ENCODE measurements at places on chromosomes 12 and 14. TPM values are rescaled to one million over a fixed set of nuclear protein-coding genes. Genes with fewer than 3 reads are reported as not detected.

Gene MYO1H
- total RNA-seq, result not detected

Gene MTRFR
- total RNA-seq, result 10.8 TPM

Gene NUDT14
- 13.9 TPM for total RNA-seq

Gene MYBPC1
- not detected for total RNA-seq

Gene NEUROD4
- total RNA-seq, result not detected

Gene TEX52
- total RNA-seq, result not detected

Gene CMA1
- not detected for total RNA-seq

Gene DERA
- total RNA-seq, result 48.2 TPM

- peak; percentile 7 for DNase-seq
Observed at GRCh38 chr14:34204774-34205173, 253.9 kb upstream of the EGLN3 start.

DNA sequence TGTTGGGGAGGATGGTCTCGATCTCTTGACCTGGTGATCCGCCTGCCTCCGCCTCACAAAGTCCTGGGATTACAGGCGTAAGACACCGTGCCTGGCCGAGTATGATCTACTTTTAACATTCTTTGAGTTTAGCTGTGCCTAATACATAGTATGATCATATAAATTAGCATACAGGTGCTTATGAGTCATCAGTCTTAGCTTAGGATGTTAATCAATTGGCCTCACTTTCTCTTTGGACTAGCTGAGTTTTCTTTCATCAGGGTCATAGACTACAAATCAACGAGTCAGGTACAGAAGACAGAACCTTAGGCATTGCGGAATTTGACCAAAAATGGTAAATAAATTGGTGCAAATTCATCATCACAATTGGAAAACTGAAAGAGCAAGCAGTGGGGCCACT, 2.2 kb downstream of the SLC25A21 start:
- DNase-seq, result no peak

DNA sequence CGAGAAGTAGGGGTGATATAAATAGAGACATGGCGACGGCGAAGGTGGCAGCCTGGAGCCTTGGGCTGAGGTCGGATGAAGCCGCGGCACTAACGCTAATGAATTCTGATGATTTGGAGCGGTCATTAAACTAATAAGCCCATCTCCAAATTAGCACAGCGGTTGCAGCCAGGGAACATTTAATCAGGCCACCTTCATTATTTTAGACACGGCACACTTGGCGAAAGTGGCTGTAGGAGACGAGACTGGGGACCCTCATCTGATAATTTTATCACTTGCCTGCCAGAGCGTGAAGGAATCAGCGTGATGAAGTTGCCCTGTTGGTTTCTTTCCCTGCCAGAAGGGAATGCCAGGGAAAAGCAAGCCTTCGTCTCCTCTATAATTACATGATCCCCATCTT, 664.3 kb upstream of the TBX3 start:
- DNase-seq, result no peak

DNA sequence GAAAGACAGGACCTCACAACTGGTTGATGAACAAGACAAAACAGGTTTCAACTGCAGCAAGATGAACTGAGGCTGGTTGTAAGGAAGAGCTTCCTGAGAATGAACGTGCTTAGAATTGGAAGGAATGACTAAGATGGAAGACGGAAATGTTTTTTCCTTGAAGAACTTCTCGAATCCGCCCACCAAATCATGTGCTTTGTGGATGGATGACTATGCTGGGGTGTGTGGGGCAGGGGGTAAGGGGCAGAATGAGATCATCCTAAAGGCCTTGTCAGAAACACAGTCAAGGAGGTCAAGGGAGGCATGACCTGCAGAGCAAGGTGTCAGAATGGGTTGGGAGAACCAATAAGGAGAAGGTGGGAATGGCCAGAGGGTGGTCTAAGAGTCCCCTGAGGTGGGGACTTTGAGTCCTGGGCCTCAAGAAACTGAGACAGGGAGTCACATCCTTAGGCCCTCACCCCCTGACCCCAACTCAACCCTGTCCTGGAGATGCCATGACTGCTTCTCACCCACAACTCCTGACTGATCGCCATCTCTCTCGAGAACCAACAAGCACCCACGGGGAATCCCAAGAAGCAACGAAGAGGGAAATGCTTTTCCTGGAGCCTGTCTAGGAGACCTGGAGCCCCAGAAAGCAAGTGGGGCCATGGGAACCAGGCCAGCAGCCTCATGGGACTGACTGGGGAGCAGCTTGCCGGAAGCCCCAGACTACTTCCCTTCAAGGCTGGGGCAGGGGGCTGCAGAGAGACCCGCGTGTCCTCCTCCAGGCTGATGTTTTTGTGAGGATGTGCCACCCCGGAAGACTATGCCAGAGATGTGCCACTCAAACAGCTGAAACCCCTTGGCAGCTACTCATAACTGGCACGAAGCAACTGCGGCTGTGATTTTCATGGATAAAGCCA, 84.0 kb downstream of the ACTN1 start:
- peak; percentile 29 for DNase-seq

DNA sequence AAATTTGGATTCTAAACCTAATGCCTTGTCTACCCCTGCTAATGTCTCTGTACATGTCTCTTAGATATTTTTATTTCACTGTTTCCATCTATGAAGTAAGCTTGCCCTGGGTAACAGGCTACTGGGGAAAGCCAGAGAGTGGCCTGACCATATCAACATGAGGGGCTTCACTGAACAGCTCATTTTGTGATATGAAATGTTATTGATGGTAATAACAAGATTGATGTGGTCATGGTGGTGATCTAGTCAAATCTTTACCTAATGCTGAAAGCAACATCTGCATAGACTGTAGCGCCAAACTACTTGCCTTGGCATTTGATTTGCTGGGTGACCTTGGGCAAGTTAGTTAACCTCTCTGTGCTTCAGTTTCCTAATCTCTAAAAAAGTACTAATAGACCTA, 9.9 kb upstream of the DYRK2 start:
- no peak for DNase-seq

DNA sequence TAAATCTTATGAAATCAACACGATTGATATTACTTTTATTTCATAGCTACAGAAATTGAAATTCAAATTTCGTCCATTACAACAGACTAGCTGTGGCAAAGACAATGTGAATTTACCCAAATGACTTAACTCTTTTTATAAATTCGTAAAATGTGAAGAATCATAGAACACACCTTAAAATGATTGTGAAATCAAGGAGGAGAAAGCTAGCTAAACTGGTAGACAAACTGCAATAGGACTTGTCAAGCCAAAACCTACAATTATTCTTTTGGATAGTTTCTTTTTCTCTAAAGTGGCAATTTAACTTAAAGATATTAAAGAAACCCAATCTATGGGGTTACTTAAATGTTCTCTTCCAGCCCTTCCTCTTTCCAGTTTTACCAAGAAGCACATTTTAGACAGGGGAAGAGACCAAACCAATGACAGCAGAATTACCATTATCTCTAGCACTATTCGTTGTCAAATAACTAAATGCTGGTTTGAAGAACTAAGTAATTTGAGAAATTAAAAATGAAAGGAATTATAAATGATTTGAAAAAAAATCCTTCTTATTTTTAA, 807 bp upstream of the SLC16A7 start:
- peak; percentile 2 for DNase-seq

- no peak for DNase-seq
Observed at GRCh38 chr12:120121766-120122293, 5.3 kb upstream of the RAB35 start.

- peak; percentile 60 for DNase-seq
Observed at GRCh38 chr12:19575337-19576243, 136.3 kb downstream of the AEBP2 start.

GRCh38 chr12:130827432-130827831, 11.6 kb downstream of the STX2 start:
- peak; percentile 49 for DNase-seq
